ENCODE measurements at places on chromosomes 16 and 17. TPM values are rescaled to one million over a fixed set of nuclear protein-coding genes. Genes with fewer than 3 reads are reported as not detected.

CA4 gene
- total RNA-seq, result 1.0 TPM

ETV4 gene
- total RNA-seq, result 1.8 TPM

GGNBP2 gene
- total RNA-seq, result 37.9 TPM

KRT27 gene
- total RNA-seq, result not detected

CD79B gene
- 1.1 TPM for total RNA-seq

SLC16A5 gene
- 8.2 TPM for total RNA-seq

UNC45B gene
- total RNA-seq, result under 0.01 TPM

SEPTIN12 gene
- total RNA-seq, result 0.06 TPM

KIF2B gene
- total RNA-seq, result not detected

SRL gene
- total RNA-seq, result 0.06 TPM

CLEC18B gene
- 0.49 TPM for total RNA-seq

ZNF18 gene
- 6.0 TPM for total RNA-seq

NLRC3 gene
- 0.97 TPM for total RNA-seq

CD300H gene
- not detected for total RNA-seq

SNAI3 gene
- not detected for total RNA-seq

SP6 gene
- total RNA-seq, result 0.49 TPM

CCDC92B gene
- not detected for total RNA-seq

UTS2R gene
- not detected for total RNA-seq

C1QTNF1 gene
- 9.1 TPM for total RNA-seq

SCIMP gene
- total RNA-seq, result not detected

TOM1L2 gene
- 30.0 TPM for total RNA-seq

MILR1 gene
- total RNA-seq, result 3.5 TPM
